ENCODE measurements at places on chromosomes 6 and 20. TPM values are rescaled to one million over a fixed set of nuclear protein-coding genes. Genes with fewer than 3 reads are reported as not detected.

The CD83 gene
- total RNA-seq = 5.1 TPM

The TRIM31 gene
- total RNA-seq = not detected

The MMP24 gene
- total RNA-seq = 7.1 TPM

The LY6G6F gene
- not detected for total RNA-seq

The SYS1 gene
- 38.7 TPM for total RNA-seq

The STMN3 gene
- 26.8 TPM for total RNA-seq

The GGT7 gene
- 10.2 TPM for total RNA-seq

The FOXS1 gene
- total RNA-seq = not detected

The C20orf202 gene
- not detected for total RNA-seq

The PDRG1 gene
- total RNA-seq = 5.7 TPM

The SLC24A3 gene
- total RNA-seq = not detected

The EPHA7 gene
- total RNA-seq = not detected

The MAS1 gene
- not detected for total RNA-seq

The OPRM1 gene
- total RNA-seq = not detected

DNA sequence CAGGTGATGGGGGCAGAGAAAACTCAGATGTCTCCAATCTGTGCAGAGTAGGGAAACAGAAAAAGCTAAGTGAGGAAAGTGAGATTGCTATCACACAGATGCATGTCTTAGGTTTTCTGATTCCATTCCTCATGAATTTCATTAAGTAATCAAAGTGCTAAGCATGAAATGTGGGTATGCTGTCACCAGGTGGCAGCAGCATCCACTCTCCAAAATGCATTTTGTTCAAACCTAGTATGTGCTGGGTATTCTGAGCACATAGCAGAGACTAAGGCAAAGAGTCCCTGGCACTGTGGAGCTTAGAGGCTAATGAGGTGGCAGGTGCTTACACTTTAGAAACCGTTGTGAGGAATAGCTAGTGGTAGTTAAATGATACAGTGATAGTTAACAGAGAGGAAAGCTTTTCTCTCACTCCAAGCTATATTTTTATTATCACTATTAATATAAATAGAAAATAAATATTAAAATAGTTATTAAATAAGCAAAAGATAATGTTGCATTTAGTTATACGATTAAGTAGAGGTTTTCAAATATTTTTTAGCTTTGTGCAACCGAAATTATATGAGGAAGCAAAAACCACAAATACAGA lies 179.5 kb downstream of the CDH26 start:
- peak; percentile 48 for DNase-seq

DNA sequence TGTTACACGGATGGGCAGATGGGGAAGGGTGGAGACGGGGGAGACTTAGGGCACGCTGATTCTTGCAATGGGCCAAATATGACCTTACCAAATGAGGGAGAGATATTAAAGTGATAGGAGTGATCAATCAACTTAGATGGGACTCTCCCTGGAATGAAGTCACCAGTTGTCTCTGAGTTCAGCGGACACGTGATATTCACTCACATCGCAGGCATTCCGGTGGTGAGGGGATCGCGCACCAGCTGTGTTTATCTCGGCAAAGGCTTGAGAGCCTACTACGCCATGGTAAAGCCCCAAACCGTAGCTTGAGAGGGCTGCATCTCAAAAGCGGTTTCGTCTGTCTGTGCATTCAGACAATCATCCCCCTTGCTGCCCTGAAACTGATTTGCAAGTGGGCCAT lies 5.5 kb downstream of the BMP7 start:
- DNase-seq = no peak

DNA sequence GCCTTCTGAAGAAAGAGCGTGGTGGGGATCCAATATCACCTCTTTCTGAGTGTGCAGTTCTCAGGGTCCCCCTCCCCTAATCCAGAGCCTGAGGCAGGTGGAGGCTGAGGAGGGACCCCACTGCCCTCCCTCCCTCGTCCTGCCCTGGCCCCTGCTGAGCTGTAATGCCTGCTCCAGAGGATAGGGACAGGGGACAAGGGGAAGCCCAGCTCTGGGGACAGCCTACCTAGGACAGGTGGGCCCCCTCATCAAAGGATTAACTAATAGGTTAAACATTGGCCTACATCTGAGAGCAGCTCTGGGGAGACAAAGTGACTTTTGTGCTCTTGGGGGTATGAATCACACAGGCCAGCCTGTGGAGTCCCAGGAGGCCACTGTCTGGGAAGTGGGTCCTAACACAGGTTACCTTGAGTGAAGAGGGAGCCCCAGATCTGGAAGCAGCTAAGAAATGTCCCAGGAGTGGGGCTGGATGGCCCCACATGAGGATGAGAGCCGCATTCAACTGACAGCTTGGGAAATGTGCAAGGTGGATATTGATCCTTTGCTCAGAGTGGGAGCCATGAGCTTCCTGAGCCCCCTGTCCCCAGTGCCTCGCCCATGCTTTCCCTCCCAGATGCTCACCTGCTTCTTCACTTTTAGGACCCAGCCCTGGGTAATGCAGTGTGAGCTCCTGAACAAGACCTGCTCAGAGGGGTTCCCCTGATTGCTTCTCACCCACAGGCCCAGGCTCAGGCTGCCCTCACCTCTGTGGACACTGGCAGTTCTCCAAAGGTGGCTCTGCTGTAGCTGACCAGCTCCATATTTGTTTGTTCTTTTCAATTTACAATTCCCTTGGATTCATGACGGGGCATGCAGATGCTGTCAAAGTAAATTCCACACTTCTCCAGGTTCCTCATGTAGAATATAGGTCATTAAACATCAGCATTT lies 17.8 kb upstream of the CST9L start:
- DNase-seq = no peak

DNA sequence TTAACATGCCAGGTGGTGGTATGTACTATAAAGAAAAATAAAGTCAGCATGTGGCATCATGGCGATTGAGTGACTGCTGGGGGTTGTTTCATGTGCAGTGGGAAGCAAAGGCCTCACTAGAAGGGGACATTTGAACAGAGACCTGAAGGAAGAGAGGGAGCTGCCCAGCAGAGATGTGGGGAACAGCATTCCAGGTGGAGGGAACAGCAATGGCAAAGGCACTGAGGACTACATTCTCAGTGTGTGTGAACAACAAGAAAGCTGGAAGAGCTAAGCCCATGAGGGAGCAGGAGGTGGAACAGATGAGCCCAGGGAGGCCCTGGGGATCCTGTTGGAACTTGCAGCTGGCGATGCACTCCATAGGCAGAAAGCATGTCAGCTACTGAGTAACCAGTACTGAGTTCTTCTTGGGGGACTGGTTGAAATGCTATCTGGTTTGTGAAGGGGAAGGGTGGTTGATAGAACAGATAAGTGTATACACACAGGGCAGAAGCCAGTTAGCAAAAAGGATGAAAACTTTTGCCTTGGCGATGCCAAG lies 29.2 kb downstream of the NOX3 start:
- no peak for DNase-seq

GRCh38 chr6:158911746-158912480 lies 88.1 kb downstream of the RSPH3 start:
- DNase-seq = no peak

DNA sequence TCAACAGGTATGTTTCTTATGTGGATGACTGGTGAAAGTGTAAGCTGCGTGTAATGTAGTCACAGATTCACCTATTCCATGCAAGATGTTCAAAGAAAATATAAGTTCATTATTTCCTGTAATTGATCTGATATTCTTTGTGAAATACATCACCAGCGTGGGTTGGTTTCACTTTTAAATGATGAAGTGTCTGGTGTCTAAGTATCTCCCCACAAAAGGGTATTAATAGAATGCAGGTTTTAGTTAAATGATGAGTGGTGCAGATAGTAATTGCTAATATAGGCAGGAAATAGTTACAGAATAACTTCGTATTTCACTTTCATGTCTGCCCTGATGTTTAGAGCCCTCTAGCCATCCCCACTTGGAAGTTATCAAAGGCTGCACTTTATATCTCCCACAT lies 22.2 kb downstream of the PGBD1 start:
- no peak for DNase-seq

- DNase-seq = no peak
These were observed 51.6 kb downstream of the EYA2 start for GRCh38 chr20:46946181-46946624.

DNA sequence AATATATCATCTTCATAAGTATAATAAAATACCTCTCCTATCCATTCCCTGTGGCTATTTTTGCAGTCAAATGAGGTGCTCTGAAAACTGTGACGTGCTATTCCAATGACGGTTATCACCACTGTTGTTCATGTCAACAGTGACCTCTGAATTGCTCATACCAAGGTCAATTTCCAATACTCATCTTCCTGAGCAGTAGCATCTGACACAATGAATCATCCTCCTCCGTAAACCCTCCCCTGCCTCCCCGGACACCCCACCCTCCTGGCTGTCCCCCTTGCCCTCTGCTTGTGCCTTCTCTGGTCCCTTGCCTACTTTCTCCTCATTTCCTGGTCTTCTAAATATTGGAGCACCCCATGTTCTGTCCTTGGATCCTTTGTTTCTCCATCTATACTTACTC lies 77.7 kb upstream of the SLC22A23 start:
- DNase-seq = peak; percentile 78

- peak; percentile 97 for DNase-seq
These were observed at the start of gene TRIM38 for GRCh38 chr6:25962149-25963127. Gene TRIM38 (plus strand): TSS chr6:25962802. CDS start chr6:25966523, 3,721 bp downstream.

GRCh38 chr6:68718385-68719073 lies 83.4 kb downstream of the ADGRB3 start:
- DNase-seq = peak; percentile 24

- DNase-seq = peak; percentile 79
These were observed 88.5 kb downstream of the LY86 start for GRCh38 chr6:6676910-6677441.

DNA sequence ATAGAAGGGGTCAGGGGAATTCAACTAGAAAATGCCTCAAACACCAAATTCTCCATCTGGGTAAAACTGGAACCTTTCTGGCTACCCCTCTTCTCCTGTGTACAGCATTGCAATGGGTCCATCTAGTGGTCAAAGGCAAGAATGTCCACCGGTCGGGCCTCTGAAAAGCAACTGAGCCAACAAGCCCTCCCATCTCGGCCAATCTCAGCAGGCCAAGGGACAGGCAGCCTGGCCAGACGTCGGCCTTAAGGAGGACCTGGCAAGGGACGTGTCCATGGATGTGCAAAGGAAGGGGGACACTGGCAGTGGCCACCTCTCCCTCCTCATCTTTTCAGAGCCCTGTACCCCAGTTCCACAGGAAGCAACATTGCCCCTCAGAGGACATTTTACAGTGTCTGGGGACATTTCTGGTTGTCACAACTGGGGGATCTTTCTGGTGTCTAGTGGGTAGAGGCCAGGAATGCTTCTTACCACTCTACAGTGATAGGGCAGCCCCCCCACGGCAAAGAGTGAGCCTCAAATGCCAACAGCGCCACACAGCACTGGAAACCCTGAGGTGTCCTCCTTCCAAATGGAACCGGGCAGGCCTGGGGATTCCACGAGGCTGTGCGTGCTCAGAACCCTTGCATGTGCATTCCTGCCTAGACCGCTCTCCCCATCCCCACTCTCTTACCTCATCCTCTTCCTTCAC lies 99.8 kb upstream of the FOXA2 start:
- peak; percentile 82 for DNase-seq

- peak; percentile 50 for DNase-seq
These were observed 190.8 kb downstream of the TBC1D32 start for GRCh38 chr6:121143476-121143875.

DNA sequence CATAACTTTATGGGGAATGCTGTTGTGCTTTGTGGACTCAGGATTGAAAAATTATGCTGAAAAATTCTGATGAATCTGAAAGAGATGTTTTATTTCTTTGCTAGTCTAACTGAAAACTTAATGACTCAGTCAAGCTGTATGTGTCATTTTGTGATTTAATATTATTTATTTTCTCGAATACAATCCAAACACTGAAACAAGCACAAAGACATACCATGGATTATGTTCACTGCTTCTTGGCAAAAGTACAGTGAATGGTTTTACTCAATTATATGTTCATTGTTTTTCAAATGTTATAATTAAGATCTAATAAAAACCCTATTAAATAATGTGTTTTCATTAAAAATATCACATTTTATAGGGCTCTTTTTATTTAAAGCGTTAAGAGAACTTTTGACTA lies 330.6 kb upstream of the EPHA7 start:
- no peak for DNase-seq

GRCh38 chr20:5996765-5997164 lies 46.3 kb downstream of the MCM8 start:
- DNase-seq = no peak

GRCh38 chr20:905396-905961 lies 10.7 kb downstream of the ANGPT4 start:
- DNase-seq = no peak

GRCh38 chr6:208364-208763 lies 83.9 kb upstream of the DUSP22 start:
- no peak for DNase-seq

DNA sequence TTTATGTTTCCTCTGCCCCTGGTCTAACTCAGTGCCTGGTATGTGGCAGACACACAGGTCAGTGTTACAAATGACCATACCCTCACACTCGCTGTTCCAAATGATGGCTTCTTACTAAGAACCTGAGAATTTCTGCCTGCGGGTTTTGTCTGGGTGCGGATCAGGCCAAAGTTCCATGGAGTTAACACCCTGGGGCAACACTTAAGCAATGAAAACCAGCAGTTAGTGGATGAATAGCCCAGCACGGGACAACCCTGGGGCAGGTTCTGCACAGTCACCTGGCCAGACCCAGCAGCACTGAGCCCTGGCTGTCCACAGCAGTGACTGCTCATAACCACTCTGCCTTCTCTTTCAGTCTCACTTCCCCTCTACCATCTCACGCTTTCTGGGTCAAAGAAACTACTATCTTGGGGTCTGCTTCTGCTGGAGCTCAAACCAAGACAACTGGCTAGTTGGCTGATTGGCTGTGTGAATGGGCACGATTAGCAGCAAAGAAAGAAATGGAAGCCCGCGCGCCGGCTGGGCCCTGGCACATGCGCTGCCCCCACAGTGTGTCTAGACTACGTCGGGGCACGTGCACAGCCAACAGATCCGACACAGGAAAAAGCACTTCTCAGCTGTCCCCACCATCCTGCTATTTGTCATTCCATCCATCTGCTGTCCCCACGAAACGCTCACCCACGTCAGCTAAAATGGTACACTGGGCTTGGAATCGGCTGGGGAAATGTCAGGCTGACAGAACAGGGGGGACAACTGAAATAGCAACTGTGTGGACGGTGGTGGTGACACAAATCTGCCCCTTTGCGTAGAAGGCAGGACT lies 36.6 kb downstream of the MGME1 start:
- DNase-seq = no peak

- peak; percentile 68 for DNase-seq
These were observed 573 bp downstream of the SNX3 start for GRCh38 chr6:108260126-108260808.

GRCh38 chr20:32454164-32455145 lies 96.3 kb downstream of the ASXL1 start:
- DNase-seq = no peak

DNA sequence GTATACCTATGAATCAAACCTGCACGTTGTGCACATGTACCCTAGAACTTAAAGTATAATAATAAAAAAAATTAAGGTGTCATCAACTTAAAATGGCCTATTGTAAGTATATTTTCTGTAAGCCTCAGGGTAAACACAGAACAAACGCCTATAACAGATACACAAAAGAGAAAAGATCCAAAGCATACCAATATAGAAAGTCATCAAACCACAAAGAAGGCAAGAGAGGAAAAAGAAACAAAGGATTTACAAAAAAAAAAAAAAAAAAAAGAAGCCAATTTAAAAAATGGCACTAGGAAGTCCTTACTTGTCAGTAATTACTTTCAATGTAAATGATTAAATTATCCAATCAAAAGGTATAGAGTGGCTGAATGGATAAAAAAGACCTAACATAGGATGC lies 24.6 kb upstream of the ASF1A start:
- peak; percentile 50 for DNase-seq

- peak; percentile 27 for DNase-seq
These were observed 132.4 kb upstream of the SYNDIG1 start for GRCh38 chr20:24337069-24337468.

GRCh38 chr6:13923527-13924145 lies 1.1 kb upstream of the RNF182 start:
- peak; percentile 86 for DNase-seq
